Esophagus muscularis mucosa (tissue), 4 donors: ENCODE measurements at places on chromosomes 2 and 18. TPM values are rescaled to one million over a fixed set of nuclear protein-coding genes. Genes with fewer than 3 reads are reported as not detected.

The OTOS gene
- not detected for total RNA-seq

The DAW1 gene
- not detected for total RNA-seq

The CABLES1 gene
- total RNA-seq, result 3.8 TPM

The LCT gene
- not detected for total RNA-seq

The LAMA1 gene
- total RNA-seq, result 0.69 TPM

The PID1 gene
- total RNA-seq, result 48.2 TPM

The SERPINB4 gene
- not detected for total RNA-seq

The RESP18 gene
- total RNA-seq, result not detected

The RPL31 gene
- total RNA-seq, result 1,036 TPM

The POU3F3 gene
- total RNA-seq, result not detected

The DLX1 gene
- 0.23 TPM for total RNA-seq

The INHA gene
- total RNA-seq, result not detected

DNA sequence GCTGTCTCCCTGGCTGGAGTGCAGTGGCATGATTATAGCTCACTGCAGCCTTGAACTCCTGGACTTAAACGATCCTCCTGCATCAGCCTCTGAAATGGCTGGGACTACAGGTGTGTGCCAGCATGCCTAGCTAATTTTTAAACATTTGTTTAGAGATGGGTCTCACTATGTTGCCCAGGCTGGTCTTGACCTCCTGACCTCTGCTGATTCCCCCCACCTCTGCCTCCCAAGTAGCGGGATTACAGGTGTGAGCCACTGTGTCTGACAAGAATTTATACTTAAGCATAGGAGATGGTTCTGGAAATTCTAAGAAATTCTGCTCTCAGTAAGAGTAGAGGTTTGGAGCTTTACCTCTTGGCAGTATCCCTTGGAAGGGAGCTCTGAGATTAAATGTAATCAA is 18.2 kb downstream of the MTHFD2 start:
- DNase-seq, result no peak
- H3K27ac ChIP-seq, result no peak overlapping the region
- H3K4me1 ChIP-seq, result no peaks in the 10 kb centered on the region
- H3K36me3 ChIP-seq, result peaks cover 56% of the 10 kb centered on the region
- no peaks in the 10 kb centered on the region for H3K27me3 ChIP-seq
- H3K4me3 ChIP-seq, result no peak overlapping the region

DNA sequence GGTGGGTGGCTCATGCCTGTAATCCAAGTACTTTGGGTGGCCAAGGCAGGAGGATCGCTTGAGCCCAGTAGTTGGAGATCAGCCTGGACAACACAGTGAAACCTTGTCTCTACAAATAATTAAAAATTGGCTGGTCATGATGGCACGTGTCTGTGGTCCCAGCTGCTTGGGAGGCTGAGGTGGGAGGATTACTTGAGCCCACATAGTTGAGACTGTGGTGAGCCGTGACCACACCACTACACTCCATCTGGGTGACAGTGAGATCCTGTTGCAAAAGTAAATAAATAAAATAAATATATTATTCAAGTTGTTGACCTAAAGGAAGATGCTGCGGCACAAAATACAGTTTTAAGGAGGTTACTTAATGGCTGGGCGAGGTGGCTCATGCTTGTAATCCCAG is 72.7 kb downstream of the LAMA3 start:
- no peaks in the 10 kb centered on the region for H3K4me1 ChIP-seq
- peak; percentile 66 for DNase-seq
- no peaks in the 10 kb centered on the region for H3K27me3 ChIP-seq
- peaks cover 17% of the 10 kb centered on the region for H3K36me3 ChIP-seq
- no peak overlapping the region for H3K27ac ChIP-seq

DNA sequence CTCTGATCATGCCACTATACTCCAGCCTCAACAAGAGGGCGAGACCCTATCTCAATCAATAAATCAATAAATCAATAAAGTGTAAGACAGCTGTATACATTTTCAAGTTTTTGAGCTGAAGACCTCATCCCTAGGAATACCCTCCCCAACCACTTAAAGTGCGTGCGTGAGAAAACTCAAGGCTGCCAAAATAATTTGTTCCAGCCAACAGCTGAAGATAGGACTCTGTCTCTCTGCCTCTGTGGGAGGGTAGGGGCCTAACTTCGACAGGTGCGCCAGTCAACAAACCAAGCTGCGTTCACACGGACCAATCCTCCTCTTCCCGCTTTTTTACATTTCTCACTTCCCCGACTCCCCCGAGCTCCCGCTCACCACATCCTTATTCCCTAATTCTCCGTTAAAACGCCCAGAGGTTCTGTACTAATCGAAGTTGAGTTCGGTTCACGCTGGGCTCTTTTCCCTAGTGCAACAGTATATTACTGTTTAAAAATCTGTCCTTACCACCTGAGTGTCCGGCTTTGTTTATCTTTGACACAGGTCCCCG is 618 bp downstream of the POLR2D start:
- no peaks in the 10 kb centered on the region for H3K27me3 ChIP-seq
- H3K4me3 ChIP-seq, result peak overlapping the region; percentile 94
- peaks cover 51% of the 10 kb centered on the region for H3K4me1 ChIP-seq
- peak overlapping the region; percentile 88 for H3K27ac ChIP-seq

DNA sequence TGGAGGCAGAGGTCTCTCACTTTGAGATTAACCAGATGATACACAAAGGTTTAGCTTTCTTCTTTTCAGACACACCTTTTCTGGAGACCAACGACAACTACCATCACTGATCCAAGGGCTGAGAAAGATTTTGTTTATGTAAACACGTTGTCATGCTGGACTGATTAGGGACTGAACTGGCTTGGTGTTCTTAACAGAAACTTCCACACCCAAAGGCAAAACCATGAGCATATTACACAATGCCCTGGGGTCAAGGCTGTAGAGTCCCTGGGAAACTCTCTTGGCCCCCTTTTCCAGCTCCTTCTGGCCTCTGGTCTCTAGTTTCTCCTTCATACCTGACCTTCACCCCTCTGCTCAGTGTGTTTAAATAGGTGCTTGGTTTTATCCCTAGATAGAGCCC is 447.0 kb upstream of the TCF4 start:
- no peak overlapping the region for H3K27ac ChIP-seq
- peak; percentile 55 for DNase-seq
- H3K36me3 ChIP-seq, result no peaks in the 10 kb centered on the region
- H3K27me3 ChIP-seq, result no peaks in the 10 kb centered on the region
- no peak overlapping the region for H3K4me3 ChIP-seq

DNA sequence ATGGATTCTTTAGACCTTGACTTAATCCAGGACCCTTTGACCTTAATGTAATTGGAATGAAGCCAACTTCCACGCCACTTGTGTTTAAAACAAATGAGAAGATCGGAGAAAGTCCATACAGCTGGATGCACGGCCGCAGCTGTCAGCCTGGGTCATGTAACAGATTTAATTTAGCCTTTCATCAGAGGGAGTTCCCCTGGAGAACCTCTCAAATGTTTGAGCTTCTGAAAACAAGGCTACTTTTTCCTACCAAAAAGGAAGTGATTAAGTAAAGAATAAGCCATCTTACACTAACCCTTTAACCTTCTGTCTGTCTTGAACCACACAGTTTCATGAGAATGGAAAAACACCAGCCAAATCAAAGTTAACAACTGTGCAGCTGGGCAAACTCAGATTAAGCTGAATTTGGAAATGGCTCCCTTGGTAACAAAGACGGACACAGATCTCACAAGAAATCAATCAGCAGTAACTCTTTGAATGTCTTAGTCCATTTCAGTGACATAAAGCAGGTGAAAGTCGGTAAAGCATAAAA is 103.6 kb downstream of the DOCK10 start:
- peaks cover 10% of the 10 kb centered on the region for H3K4me1 ChIP-seq
- H3K36me3 ChIP-seq, result no peaks in the 10 kb centered on the region
- no peak overlapping the region for H3K27ac ChIP-seq
- no peak overlapping the region for H3K4me3 ChIP-seq
- no peaks in the 10 kb centered on the region for H3K27me3 ChIP-seq
- no peak for DNase-seq

DNA sequence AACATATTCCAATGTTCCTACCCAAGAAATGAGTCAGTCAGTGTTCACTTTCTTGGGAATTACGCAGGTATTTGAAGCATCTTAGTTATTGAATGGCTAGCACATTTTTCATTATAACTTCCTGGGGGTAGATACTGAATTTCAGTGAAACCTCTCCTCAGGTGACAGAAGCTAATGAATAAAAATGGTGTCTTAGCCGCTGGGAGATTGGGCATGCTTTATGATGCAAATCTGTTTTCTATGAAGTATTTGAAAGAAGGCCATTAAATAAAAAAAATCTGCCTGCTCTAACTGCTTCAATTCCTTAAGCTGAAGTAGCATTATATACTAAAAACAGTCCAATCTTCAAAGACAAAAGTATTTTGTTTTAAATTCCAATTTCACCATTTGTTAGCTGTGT is 132.8 kb upstream of the CYRIA start:
- H3K27ac ChIP-seq, result no peak overlapping the region
- DNase-seq, result no peak
- no peak overlapping the region for H3K4me3 ChIP-seq

GRCh38 chr2:227713291-227713690 is 4.5 kb downstream of the SLC19A3 start:
- H3K27me3 ChIP-seq, result no peaks in the 10 kb centered on the region
- no peak for DNase-seq
- peaks cover 11% of the 10 kb centered on the region for H3K4me1 ChIP-seq
- H3K27ac ChIP-seq, result no peak overlapping the region
- H3K36me3 ChIP-seq, result no peaks in the 10 kb centered on the region
- H3K4me3 ChIP-seq, result no peak overlapping the region

GRCh38 chr2:190441564-190441963 is 33.4 kb downstream of the MFSD6 start:
- no peak for DNase-seq
- peaks cover 17% of the 10 kb centered on the region for H3K36me3 ChIP-seq
- no peak overlapping the region for H3K27ac ChIP-seq
- H3K4me1 ChIP-seq, result peaks cover 38% of the 10 kb centered on the region

GRCh38 chr18:37502036-37502435 is 63.6 kb downstream of the CELF4 start:
- H3K4me3 ChIP-seq, result no peak overlapping the region
- no peaks in the 10 kb centered on the region for H3K27me3 ChIP-seq

DNA sequence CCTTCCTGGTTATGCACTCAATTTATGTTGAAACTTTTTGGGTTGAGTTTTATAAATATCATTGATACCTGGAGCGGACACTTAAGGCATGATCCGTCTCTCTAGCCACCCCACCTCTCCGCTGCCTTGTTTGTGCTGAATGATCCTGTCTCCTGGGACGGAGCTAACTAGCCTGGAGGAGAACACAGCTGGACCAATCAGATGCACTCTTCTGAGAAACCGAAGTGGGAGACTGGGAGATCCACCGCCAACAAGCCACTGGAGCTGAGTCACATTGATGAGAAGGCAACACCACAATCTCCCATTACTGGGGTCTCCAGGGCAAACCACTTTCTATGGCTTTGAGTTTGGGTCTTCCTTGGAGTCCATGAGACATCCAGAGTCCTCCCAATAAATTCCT is 29.3 kb downstream of the CYP26B1 start:
- H3K4me1 ChIP-seq, result no peaks in the 10 kb centered on the region
- H3K4me3 ChIP-seq, result no peak overlapping the region
- DNase-seq, result no peak
- no peaks in the 10 kb centered on the region for H3K36me3 ChIP-seq
- H3K27me3 ChIP-seq, result no peaks in the 10 kb centered on the region

DNA sequence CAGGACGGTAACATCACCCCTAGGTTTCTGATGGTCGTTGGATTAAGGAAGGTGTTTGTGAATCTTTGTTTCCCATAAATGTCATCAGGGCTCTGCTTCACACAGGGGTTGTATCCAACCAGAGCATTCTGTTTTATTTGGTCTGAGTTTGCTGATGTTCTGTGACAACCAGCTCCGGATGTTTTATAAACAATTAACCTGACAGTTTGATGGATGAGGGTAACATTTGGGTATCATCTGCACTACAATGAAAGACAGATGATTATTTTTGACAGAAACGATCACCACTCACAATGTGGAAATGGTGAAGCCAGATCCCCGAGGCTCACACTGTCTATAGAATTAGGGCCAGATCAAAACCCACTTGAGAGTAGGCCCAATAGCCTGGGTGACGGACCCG is 107.1 kb downstream of the CDC42EP3 start:
- no peaks in the 10 kb centered on the region for H3K36me3 ChIP-seq
- no peak overlapping the region for H3K4me3 ChIP-seq
- H3K27me3 ChIP-seq, result no peaks in the 10 kb centered on the region
- DNase-seq, result peak; percentile 37
- H3K4me1 ChIP-seq, result peaks cover 73% of the 10 kb centered on the region

DNA sequence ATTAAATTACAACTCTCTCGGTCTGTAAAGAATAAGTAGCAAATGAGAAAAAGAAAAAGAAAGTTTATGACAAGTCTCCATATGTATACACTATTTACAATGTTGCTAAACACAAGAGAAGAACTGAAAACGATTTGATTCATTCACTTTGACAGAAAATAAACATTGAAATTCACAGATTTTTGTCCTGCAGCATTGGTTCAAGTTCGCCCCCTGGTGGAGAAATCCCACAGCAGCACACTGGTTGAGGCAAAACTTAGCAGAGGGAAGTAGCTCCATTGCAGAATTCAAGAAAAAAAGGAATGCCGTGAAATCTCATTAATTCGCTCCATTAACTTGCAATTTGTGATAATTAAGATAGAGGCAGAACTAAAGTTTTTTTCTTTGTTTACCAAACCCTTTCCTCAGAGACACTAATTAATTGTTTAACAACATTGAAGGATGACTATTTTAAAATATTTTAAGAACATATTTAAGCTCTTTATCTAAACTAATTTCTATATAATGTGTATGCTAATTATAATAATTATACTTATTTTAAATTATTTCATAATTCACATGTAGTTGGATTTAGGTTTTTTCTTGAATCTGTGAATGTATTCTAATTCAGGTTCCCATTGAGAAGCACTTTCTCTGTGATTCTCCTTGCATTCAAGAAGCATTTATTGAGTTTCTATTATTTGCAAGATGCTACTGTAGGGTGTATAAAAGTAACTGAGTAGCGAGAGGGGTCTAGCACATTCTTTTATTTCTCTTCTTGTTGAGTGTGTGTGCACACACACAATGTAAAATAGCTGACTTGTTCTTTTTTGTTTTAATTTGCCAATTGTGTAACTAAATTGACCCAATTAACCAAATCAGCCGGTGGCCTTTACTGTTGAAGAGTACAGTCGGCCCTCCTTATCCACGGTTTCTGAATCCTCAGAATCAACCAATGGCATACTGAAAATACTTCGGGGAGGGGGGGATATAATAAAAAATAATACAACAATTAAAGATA is 74.1 kb downstream of the COL4A3 start:
- H3K4me1 ChIP-seq, result peaks cover 3% of the 10 kb centered on the region
- H3K27ac ChIP-seq, result no peak overlapping the region
- H3K27me3 ChIP-seq, result no peaks in the 10 kb centered on the region
- no peak for DNase-seq

DNA sequence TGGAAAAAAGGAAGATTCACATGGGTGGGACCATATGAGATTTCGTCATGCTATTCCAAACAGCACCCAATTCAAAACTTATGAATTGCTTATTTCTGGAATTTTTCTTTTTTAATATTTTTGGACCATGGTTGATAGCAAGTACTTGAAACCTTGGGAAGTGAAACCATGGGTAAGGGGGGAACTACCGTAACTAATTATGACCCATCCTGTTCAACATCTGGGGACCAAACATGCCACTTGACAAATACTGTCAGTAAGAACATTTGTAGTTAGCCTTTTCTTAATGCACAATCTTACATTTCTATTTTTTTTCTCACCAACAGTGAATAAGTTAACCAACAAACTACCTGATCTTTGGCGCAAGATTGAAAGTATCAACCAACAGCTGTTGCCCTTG is 105.7 kb upstream of the TTC39C start:
- peaks cover 25% of the 10 kb centered on the region for H3K36me3 ChIP-seq
- no peak overlapping the region for H3K4me3 ChIP-seq
- no peak for DNase-seq

- H3K4me3 ChIP-seq, result no peak overlapping the region
- DNase-seq, result no peak
- no peak overlapping the region for H3K27ac ChIP-seq
- no peaks in the 10 kb centered on the region for H3K36me3 ChIP-seq
- H3K4me1 ChIP-seq, result peaks cover 6% of the 10 kb centered on the region
Observed at GRCh38 chr2:128690869-128691268, 372.2 kb upstream of the HS6ST1 start.
